Stimulated activated CD8-positive, alpha-beta memory T cell treated with anti-CD3 and anti-CD28 coated beads, Interleukin-4, amount 100 ng/mL, for 1 hour (primary cell): ENCODE measurements at places on chromosomes 4 and X.

DNA sequence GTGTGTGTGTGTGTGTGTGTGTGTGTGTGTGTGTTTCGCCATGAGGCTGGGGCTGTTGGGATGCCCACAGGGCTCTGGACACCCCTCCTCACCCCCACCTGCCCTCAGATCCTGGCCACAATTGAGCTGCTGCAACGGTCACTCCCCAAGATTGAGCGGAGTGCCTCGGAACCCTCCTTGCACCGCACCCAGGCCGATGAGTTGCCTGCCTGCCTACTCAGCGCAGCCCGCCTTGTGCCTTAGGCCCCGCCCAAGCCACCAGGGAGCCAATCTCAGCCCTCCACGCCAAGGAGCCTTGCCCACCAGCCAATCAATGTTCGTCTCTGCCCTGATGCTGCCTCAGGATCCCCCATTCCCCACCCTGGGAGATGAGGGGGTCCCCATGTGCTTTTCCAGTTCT, 10.2 kb downstream of the ARAF start:
- DNase-seq: no peak

GRCh38 chrX:28802625-28803024, 215.4 kb downstream of the IL1RAPL1 start:
- DNase-seq: no peak

- no peak for DNase-seq
These were observed 21.3 kb downstream of the QDPR start for GRCh38 chr4:17490575-17491059.

GRCh38 chr4:150501983-150502382, 80.0 kb upstream of the MAB21L2 start:
- no peak for DNase-seq

- no peak for DNase-seq
These were observed 38.8 kb downstream of the MAML3 start for GRCh38 chr4:140115140-140115539.

DNA sequence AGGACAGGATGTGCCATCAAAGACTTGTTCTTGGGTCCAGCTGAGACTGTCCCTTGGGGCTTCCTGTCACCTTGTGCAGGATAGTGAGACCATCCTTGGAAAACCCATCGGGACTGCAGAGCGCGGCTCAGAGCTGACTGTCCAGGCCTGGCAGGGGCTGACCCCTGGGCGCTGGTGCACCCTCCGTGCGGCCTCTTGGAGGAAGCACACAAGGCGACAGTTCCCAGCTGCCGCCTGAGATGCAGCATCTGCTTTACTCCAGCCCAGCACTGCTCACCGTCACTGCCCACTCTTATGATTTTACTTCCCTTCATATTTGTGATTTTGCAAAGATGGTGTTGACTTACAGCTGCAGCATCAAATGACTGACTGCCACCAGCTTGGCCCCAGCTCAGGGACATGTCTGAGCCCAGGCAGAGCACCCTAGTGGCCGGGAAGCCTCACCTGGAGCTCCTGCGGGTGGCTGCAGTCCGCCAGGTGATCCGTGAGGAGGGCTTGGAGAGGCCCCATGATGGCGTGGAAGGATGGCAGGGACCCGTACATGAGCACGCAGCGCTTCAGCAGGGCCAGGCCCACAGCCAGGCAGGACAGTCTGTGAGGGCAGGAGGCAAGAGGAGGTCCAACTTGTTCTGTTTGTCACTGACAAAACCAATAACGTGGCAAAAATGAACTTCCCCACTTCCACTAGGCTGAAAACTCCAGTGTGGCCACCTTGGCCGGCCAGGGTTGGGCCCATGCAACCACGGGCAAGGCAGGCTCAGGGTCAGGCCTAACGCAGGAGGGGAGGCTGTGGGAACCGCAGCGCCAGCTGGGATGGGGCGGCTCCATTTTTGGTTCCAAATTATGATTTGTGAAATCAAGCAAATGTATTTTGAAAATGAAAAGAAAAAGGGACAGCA, 21.8 kb downstream of the NOP14 start:
- no peak for DNase-seq

- no peak for DNase-seq
These were observed 384.0 kb upstream of the DIPK2B start for GRCh38 chrX:45584717-45585116.
